ENCODE measurements at places on chromosomes 4 and X.

GRCh38 chr4:188778905-188779304, 639.7 kb downstream of the TRIML1 start:
- DNase-seq = peak; percentile 65

DNA sequence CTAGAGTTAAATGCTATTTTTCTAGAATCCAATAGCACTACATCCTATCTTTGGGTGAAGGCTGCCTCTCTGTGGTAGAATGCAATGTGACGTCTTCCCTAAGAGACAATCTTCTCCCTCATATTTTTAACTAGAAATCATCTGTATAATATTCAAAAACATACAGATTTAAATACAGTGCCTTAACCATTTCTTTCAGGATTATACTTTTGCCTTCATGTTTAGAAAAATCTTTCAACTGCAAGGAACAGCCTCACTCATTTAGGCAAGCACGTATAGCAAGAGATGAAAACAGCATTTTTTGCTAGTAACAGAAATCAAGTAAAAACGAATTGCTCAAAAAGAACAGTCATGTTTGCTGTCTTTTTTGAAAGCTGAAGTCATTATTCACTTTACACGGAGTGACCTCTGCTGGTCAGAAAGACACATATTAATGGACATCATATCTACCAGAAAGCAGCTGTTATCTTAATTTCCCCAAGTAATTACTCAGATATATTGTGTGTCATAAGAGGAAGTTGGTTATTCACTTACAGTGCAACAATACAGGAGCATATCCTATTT, 422.3 kb downstream of the STPG2 start:
- no peak for DNase-seq

DNA sequence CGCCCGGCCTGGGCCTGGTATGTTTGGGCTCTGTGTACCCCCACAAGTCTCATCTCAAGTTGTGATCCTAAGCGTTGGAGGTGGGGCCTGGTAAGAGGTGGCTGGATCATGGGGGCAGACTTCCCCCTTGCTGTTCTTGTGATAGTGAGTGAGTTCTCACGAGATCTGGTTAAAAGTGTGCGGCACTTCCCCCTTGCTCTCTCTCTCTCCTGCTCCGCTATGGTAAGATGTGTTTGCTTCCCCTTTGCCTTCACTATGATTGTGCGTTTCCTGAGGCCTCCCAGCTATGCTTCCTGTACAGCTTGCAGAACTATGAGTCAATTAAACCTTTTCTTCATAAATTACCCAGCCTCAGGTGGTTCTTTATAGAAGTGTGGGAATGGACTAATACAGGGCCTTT, 53.0 kb downstream of the CHST7 start:
- no peak for DNase-seq

DNA sequence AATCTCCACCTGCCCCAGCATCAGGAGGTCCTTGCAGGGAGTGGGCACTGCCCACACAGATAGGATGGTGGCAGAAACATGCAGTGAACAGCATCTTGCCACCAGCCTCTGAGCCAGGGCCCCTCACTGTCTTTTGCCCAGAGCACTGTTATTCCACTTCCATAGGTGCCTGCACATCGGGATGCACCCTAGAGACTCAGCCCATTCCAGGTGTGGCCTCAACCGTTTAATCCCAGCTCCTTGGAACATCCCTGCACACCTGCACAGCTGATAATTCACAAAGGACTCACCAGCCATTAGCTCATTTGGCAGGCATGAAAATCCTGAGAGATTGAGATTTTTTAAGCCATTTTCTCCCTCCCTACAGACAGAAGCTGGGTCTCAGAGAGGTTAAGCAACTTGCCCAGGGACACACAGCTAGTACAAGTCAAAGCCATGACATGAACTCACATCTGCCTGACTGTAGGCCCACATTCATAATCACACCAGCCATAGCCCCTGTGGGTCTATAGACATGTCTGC, 116.3 kb downstream of the EFNB1 start:
- DNase-seq = no peak

- DNase-seq = no peak
Measured at GRCh38 chr4:41510179-41510578, 27.8 kb upstream of the LIMCH1 start.

GRCh38 chr4:38837849-38838248, 18.8 kb downstream of the TLR6 start:
- no peak for DNase-seq

- no peak for DNase-seq
Measured at GRCh38 chr4:15673337-15673736, 8.3 kb upstream of the FAM200B start.

DNA sequence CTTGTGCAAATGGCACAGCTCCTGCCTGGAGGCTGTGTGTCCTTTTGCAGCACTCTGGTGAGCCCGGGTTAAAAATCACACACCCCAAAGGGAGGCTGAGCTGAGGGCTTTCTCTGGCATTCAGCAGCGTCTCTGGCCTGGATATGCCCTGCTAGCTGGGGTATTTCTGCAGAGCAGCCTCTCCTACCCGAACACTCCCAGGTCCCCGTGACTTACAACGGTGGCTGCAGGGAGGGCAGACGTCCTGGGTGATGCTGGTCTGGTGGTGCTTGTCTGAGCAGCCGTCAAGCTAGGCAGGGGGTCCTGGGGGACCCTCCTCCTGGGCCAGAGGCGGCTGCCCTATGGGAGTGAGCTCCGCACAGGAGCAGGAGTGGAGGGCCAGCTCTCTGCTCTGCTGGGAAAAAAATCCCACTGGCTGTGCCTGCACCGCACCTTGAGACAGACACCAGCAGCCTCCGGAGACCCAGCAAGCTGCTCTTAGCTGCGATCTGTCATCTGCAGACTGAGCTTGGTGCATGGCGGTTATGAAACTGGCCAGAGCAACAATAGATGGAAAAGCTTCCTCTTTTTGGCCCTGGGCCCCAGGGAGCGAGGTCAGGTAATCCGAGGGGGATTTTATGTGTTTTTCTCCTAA, 41.3 kb upstream of the ASMTL start:
- DNase-seq = no peak

- peak; percentile 23 for DNase-seq
Measured at GRCh38 chr4:136741468-136741867, 790.8 kb downstream of the PCDH18 start.

DNA sequence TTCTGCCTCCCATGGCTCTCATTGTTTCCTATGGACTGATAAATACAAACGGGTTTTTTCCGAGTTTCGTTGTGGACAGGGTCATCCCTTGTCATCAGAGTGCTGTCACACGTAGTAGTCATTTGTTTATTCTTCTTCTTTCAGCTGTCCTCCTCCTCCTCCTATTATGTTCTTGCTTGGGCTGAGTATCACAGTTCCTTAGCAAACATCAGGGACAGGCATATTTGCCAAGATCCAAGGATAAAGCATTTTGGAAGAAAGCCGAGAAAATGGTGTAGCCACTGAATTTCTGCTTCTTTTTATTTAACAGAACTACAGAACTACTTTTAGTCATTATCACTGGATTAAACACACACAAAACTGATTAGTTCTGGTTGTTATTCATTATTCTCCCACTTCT, 167.9 kb downstream of the MAML3 start:
- no peak for DNase-seq

GRCh38 chrX:119686087-119686691, 6.8 kb downstream of the SEPTIN6 start:
- peak; percentile 36 for DNase-seq

- DNase-seq = peak; percentile 81
Measured at GRCh38 chr4:184355111-184355604, 119.2 kb downstream of the IRF2 start.

DNA sequence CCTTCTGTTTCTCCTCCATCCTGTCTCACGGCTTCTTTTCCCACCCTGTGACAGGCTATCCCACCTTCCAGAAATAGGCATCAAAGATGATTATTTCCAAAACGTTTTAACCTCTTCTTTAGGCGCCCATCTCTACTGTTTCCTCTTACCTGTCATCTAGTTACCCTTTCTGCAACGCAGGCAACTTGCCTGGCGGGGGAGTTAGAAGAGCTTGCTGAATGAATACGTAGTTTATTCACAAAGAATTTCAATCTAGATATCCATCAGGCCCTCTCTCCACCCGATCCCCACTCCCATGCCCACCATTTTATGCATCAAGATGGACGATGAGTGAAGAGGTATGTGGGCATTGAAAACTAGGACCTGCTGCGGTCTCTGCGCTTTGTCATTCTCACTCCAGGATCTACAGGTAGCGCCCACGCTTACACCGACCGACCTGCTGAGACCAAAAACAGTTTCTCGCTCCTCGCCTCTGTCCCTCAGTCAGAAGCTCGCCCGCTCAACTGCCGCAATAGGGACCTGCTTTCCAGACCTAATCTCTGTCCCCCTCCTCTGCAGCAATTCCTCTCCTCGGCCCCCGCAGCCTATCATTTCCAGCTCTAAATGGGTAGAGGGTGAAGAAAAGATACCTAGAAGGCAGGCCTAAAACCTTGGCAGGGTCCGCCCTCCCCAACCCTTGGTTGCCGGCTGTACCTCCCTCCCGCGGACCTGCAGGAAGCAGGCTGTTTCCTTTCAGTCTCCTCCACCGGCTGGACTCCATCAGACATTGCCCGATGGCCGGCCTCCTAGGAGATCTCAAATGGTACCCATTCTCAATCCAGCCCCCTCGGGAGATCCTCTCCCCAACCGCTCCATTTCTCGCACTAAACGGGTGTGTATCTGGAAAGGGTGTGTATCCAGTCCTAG, 624 bp downstream of the BEX5 start:
- no peak for DNase-seq

DNA sequence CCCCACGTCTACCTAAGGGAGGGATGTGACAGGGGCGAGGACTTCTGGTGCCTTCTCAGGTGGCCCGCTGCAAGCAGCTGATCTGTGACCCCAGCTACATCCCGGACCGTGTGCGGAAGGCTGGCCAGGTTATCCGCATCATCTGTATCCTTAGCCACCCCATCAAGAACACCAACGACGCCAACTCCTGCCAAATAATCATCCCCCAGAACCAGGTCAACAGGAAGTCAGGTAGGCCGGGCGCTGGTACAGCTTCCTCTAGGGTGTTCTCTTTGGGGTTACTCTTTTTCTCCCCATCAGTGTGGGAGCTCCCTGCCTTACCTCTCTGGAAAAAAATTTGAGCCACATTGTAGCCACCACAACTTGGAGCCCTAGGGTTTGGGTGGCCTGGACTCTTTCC, 2.4 kb upstream of the FAM50A start:
- no peak for DNase-seq

- no peak for DNase-seq
Measured at GRCh38 chrX:29468911-29469494, 746.4 kb upstream of the MAGEB2 start.

DNA sequence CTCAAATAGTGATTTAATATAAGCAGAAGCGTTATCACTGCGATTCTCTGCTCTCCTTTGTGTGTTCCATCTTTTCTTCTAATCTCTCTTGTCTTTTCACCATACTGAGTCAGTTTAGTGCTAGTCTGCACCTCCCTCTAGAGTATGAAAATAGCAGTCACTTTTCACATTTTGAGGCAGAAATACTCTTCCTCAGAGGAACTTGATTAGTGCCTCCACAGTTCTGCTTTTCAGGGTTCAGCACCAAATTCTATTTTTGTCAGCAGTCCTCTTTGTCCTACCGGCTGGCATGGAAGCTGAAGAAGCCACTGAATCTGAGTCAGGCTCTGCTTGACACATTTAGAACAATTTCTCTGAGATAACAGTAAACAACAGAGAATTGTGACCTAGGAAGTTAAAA, 49.7 kb upstream of the ANKRD17 start:
- DNase-seq = no peak

DNA sequence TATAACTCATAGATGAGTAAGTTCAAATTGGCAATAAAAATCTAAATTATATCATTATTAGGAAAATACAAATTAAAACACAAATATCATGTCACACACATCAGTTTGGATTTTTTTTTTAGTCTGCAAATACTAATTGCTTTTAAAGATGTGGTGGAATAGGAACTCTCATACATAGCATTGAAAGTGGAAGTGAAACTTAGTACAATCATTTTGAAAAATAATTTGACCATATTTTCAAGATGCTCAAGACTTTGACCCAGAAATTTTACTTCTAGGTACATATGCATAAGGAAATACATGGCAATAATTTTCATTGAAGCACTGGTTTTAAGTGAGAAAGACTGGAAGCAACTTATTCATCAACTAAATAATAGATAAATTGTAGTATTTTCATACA, 147.5 kb upstream of the SMIM31 start:
- no peak for DNase-seq

GRCh38 chr4:99762728-99763127, 53.9 kb upstream of the DAPP1 start:
- DNase-seq = no peak

- no peak for DNase-seq
Measured at GRCh38 chr4:141009931-141010330, 123.3 kb downstream of the RNF150 start.

DNA sequence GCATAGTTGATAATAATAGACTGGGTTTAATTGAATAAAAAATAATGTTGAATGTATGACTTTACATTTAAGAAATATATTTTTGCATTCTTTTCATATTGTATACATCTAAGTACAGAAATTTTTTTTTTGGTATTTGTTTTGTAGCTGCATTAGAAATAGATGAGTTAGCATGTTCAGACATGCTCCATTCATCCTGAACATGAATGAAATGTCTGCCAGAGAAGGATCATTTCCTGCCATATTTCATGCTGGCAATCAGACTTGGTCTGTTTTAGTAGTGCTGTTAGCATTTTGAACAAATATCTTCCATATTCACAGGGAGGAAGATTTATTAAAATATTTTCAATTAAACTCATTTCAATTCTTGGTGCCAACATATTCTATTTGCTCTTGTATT, 98.9 kb downstream of the FRMPD4 start:
- no peak for DNase-seq

- DNase-seq = peak; percentile 84
Measured at GRCh38 chr4:146957237-146957636, 11.6 kb upstream of the TTC29 start.

DNA sequence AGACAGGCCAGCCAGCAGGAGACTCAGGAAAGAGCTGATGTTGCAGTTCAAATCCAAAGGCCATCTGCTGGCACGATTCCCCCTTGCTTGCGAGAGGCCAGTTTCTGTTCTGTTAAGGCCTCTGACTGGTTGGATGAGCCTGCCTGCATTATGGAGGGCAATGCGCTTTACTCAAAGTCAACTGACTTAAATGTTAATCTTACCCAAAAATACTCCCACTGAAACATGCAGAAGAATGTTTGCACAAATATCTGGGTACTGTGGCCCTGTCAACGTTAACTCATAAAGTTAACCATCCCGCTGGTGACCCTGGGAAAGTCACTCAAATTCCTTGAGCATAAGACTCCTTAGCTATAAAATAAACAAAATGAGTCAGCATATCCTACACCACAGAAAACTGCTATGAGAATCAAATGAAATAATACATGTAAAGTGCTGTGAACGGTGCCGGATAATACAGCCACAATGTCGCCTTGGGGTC, 326.4 kb downstream of the EVC2 start:
- DNase-seq = no peak

DNA sequence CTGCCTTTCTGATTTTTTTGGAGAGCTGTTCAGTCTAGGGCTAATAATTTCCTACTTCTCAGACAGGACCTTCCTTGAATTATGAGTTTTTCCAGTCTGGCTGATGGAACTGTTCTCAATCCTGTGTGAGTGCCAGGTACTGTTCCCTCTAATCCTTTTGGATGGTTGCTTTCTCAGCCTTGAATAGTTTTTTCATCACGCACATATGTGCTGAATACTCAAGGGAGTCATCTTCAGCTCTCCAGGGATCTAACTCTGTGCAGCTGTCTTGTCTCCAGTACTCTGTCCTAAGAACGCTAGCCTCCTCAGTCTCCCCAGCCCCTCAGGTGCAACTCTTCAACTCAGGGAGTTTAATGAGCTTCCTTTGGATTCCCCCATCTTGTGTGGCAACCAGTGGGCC, 93.2 kb downstream of the GASK1B start:
- DNase-seq = peak; percentile 66

All from skeletal muscle cell (primary cell).